ENCODE measurements at places on chromosomes 1 and 21.

- peak; percentile 86 for DNase-seq
Measured at GRCh38 chr1:22709891-22710700, 543 bp upstream of the EPHB2 start.

DNA sequence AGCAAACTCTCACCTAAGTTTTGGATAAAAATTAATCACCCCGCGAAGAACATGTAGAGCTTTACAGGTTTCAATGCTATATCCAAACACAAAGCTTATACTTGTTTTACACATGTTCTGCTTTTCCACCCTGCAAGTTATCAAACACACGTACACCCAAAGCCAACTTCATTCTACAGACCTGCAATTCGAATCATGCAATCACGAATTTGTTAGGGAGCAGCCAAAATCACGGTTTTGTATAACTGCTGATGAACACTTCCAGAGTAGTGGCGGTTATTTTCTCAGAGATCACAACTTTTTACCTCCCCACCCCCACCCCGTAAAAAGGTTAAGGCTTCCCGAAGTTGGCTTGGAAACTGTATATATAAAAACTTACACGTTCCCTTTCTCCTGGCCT lies 1.4 kb downstream of the HMGN1 start:
- DNase-seq: peak; percentile 18

- no peak for DNase-seq
Measured at GRCh38 chr1:54583871-54584270, 35.8 kb downstream of the ACOT11 start.

- no peak for DNase-seq
Measured at GRCh38 chr21:31597683-31598082, 61.8 kb upstream of the SOD1 start.

All from astrocyte of the hippocampus (primary cell).